NCI-H69 (cell line): ENCODE measurements at places on chromosomes 6 and 20.

DNA sequence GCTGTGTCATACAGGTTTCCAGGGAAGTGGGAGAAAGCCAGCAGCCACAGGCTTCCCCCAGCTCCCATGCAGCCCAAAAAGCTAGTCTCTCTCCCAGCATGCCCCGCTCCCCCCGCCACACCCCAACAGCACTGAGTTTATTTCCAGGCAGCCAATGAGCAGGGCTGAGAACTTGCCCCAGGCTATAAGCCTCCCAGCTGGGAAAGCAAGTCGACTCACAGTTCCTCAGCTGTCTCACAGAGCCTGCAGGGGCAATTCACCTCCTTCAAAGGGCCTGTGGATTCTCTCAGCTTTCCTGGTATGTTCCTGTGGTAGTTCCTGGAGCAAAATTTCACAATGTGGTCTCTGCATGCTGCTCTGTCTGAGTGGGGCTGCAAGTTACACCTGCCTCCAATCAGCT, 34.2 kb downstream of the PAX1 start:
- peak; percentile 49 for DNase-seq

- DNase-seq, result no peak
Observed at GRCh38 chr6:56841381-56841749, 113.5 kb upstream of the BEND6 start.

DNA sequence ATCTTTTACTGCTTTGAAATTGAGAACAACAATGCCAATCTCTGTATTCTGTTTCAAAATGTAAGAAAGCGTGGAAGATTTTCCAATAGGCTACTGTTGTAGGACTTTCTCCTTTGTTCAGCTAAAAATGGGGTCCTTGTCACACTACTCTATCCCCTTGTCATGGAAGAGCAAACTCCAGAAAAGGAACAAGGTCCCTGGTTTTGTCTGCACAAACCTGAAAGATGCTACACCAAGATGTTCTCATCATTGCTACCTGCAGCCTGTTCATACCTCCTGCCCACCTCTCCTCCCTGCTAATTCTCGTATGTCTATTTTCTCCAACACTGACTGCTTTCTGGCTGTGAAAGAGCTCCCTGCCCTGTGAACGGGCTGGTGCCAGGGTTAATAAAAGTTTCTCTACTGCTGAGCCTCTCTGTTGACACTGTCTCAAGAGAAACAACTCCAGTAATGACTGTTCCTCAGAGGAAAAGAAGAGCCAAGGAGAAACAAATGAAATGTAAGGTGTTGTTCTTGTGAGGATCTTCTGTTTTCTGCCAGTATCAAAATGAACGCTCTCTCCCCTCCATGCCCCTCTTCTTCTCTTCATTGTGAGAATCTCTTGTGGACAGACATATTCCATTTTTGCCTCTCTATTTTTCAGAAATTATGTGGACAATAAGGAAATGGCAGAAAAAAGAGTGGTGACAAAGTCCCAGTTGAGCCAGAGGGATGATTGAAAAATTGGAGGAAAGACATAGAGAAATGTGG, 287.1 kb downstream of the ADGB start:
- no peak for DNase-seq

GRCh38 chr6:138334000-138334399, 43.7 kb upstream of the SMIM28 start:
- no peak for DNase-seq

- no peak for DNase-seq
Observed at GRCh38 chr20:21971436-21971835, 266.0 kb downstream of the PAX1 start.

DNA sequence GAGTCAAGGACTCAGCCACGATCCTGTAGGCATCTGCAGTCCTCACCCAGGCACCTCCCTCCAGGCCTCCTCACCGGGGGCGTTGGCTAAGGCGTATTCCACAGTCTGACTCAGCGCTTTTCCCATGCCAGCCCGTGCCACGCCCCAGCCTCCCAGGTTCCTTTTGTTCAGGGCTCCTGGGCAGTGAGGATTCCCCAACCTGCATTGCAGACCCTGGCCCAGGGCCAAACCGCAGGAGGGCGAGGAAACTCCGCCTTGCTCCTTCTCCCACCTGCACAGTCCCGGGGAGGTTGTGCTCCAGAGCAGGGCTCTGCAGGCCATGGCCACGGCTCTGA, 202.8 kb upstream of the CST7 start:
- DNase-seq, result peak; percentile 98

GRCh38 chr6:75412969-75413662, 80.5 kb downstream of the FILIP1 start:
- DNase-seq, result no peak

DNA sequence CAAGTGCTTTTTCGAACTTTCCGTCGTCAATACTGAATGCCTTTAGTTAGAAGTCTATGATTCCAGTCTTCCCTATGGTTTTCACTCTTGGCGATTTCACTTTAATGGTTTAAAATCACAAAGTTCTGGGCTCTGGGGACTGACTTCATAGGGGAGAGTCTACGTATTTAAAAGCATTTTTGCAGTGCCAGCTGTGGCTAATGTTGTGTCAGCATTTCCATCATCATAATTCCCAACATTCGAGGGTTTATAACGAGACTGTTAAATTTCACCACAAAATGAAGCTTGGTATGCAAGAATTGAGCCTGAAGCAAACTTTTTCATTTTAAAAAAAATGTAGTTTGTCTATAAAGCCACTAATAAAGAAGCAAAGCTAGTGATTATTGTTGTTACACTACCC, 242.7 kb downstream of the SOX4 start:
- no peak for DNase-seq

- DNase-seq, result no peak
Observed at GRCh38 chr20:39311851-39312506, 349.8 kb downstream of the DHX35 start.

- DNase-seq, result peak; percentile 79
Observed at GRCh38 chr6:21556968-21557721, 36.4 kb upstream of the SOX4 start.

- no peak for DNase-seq
Observed at GRCh38 chr20:50901301-50901700, 29.9 kb downstream of the ADNP start.

GRCh38 chr6:134723081-134723871, 226.6 kb downstream of the ALDH8A1 start:
- DNase-seq, result peak; percentile 86

DNA sequence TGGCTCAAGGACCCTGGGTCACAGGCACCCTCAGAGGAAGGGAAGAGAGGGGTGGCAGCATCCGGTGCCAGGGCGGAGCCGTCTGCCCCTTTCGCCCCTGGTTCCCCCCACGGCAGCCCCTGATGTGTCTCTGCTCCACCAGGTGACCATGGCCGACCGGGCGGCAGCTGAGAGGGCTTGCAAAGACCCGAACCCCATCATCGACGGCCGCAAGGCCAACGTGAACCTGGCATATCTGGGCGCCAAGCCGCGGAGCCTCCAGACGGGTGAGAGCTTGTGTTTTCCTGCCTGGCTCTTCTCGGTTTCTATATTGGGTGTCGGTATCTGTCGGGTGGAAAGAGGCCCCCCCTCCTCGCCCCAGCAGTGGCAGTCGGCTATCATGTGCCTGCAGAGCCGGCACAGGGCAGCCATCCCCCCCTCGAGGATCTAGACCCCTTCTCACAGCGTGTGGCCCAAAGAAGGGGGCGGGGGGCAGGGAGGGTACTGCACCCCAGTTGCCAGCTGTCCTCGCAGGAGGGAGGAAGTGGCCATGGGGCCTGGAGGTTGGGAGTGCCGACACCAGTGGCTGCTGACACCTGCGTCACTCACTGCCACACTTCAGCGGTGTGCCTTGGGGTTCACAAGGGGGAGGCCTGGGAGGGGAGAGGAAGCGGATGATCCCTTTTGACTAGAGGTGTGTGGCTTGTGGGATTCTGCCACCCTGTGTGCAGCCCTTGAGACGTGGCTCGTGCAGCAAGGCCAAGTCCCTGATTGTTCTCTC, 1.5 kb downstream of the RBM38 start:
- DNase-seq, result no peak

DNA sequence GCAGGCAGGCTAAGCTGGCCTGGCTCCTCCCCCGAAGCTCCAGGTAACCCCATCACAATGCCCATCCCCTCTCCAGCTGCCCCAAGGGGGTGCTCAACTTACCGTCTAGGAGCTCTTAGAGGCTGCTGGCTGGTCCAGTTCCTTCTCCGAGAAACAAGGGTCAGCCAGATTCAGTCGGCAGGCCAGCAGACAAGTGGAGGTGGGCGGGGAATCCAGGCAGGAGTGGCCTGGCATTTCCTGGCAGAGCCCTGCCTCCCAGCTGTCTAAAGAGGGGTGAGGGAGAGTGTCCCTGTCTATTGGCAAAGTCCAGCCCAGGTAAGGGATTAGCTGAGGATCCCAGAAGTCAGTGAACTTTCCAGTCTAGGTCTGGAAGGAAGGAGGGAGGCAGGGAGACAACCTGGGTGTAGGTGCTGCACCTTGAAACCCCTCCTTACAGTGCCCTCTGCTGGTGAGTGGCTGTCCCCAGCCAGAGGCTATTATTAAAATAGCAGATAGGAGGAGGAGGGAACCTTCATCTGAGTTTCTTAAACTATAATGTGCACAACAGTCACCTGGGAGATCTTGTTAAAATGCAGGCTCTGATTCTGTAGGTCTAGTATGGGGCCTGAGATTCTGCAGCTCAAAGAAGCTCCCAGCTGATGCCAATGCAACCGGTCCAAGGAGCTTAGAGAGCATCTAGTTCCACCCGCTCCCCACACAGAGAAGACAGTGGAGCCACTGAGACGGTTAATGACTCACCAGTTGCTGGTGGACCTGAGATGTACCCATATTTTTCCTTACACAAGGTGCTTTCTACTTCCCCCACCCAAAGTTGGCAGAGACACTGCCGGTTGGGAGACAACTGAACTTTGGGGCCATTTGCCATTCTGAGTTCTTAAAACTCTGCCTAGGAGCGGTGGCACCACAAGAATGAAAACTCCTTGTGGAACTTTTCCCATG, at the start of gene UNC5CL:
Gene UNC5CL (minus strand): TSS at position 162 of the 939 bp plus-strand sequence. CDS start 4,147 bp downstream, outside the sequence.
- peak; percentile 75 for DNase-seq

- DNase-seq, result no peak
Observed at GRCh38 chr6:72826744-72827438, 205.0 kb downstream of the KCNQ5 start.

DNA sequence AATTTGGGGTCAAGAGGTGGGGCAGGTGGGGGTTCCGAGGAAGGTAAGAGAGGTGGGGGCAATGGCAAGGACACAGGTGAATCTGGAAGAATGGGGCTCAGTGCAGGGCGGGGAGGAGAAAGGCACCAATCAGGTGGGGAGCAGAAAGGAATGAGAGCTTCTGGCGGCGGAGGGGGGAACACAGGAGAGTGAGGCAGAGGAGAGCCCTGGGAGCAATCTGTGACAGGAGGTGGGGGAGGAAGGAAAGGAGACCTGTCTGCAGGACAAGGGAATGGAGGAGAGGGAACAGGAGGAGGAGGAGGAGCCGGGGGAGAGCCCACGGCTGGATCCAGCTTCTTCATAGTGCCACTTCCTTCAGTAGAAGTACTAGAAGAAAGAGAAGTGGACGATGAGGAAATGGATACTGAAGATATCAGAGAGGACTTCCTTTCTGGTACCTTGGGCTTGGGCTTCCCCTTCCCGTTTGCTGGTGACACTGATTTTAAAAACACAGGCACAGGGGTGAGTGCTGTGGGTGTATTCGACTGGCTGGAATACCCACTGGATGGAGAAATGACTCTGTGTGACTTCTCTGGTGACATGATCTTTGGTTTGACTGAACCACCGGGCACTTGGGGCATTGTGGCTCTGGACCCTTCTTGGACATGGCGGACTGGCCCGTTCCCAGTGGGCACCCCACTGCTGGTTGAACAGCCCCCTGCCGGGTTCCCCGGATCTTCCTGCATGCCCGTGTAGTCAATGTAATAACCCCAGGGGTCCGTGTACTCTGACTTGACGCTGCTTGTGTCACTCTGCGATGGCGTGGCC, 27.4 kb downstream of the HEBP2 start:
- no peak for DNase-seq

GRCh38 chr6:76982476-76983199, 480.7 kb downstream of the HTR1B start:
- no peak for DNase-seq

DNA sequence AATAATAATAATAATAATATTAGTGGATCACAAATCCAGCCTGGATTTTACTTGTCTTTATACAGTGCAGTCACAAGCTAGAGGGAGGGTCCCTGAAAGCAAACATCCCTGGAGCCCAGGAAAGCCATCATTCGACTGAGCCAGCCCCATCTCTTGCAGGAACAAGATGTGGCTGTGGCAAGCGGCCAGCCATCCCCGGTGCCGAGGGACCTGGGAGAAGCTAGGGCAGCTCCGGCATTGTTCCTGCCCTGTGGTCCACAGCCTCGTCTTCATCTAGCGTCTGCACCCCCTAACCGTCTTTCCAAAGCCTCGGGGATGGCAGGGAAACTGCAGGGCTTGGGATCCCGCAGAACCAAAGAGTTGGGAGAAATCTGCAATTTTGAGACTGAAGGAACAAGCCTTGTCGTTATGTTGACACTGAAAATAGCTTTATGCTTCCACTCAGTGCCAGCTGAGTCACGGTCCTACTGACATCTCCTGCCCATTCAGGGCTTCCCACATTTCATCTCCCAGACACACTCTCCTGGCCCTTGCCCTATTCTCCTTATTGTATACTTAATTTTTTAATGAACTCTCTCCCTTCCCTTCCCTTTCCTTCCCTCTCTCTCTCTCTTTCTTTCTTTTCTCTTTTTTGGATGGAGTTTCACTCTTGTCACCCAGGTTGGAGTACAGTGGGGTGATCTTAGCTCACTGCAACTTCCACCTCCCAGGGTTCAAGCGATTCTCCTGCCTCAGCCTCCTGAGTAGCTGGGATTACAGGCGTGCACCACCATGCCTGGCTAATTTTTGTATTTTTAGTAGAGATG, 62.5 kb upstream of the ZNFX1 start:
- DNase-seq, result no peak

DNA sequence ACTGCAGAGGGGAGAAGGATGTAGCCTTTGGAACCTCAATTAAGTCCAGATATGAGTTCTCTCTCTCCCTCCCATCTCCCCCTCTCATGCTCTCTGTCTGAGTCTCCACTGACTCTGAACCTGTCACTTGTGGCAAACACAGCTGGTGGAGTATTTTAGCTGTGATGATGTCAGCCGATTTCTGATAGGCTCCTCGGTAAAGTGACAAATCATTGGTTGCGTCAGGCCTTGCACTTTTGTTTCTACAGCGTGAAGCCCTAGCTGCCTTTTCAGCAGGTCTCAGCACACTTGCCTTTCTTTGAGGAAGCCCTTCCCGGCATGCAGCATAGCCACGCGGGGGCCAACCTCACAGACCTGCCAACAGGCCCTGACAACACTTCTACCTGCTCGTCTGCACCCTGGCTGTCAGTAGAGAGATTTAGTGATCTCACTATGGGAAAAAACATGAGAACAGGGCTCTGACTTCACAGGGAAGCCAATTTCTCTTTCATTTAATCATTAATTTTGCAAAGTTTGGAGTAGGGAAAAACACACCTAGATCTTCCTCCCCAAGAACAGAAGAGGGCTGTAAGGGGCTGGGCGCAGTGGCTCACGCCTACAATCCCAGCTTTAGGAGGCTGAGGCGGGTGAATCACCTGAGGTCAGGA, 84.4 kb downstream of the GMPR start:
- peak; percentile 96 for DNase-seq

GRCh38 chr6:147033267-147033666, 170.9 kb upstream of the STXBP5 start:
- peak; percentile 28 for DNase-seq

- no peak for DNase-seq
Observed at GRCh38 chr20:44005661-44006060, 91.0 kb downstream of the TOX2 start.
